ENCODE measurements at places on chromosomes 13 and 19.

- DNase-seq: no peak
These were observed 1.8 kb upstream of the CELF5 start for GRCh38 chr19:3222709-3223108.

DNA sequence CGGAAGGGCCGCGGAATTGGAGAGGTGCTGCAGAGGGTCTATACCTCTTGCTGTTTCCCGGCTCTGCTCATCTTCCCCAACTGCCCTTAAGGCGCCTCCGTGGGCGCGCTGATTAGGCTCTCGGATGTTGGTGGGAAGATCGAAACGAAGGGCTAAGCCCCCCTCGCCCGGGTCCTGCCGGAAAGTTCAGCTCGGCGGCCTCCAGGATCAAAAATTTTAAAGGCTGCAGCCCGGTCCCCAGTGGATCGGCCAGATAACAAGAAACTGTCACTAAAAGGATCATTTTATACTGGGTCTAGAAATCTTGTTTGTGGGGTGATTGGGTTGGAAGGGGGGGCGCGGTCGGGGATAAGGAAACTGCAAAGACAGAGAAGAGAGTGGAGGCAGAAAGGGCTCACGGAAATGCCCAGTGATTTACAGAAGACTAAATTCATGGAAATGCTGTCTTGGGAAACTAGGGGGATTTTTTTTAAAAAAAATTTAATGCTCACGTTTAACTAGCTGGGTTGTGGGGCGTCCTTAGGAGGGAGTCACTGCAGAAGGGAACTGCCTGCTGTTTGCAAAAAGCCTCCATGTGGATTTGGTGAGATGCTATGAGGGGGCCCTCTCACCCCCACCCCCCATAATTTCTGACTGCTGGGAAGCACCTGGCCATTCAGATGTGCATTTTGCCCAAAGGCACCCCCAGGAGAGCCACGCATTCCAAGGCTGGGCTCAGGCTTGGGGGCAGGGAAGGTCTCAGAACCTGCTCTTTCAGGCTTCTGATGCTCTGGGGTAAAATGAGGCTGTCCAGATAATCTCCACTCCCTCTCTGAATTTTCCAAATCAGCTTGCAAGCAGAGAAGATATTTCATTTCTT lies 7.7 kb downstream of the CDX2 start:
- DNase-seq: no peak

- DNase-seq: no peak
These were observed 977.0 kb upstream of the SLC10A2 start for GRCh38 chr13:104043184-104043583.

DNA sequence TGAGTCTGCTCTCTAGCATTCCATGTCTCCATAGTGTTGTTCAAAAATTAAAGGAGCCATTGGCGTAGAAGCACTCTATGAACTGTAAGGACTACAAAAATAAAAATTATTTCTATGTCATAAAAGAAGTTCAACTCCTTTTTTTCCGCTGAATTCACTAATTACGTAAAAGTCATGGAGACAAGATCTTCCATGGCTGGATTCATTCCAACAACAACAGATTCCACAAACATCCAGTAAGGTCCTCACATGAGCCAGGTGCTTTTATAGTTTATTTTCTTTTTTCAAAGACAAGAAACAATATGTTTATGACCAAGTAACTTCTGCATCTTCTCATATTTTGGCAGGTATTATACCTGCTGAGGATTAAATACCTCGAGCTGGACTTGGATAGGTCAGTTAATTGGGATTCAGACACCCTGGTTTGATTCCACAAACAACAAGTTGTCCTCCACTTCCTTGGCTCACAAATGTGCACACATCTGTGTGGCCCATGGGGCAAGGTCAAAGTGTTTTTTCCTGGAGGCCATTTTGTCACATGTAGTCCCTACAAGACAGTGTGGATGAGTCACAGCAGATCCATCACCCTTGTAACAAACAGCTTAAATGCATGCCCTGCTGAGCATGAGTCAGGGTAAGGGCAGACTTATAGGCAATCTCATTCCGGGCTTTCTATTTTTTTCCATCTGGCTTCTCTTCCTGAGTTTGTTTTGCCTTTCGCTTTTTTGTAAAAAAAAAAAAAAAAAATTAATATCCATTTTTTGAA lies 475.6 kb downstream of the COG6 start:
- no peak for DNase-seq

- DNase-seq: no peak
These were observed 1724.2 kb downstream of the PCDH9 start for GRCh38 chr13:65505941-65506340.

GRCh38 chr19:45693106-45693788 lies 781 bp downstream of the QPCTL start:
- DNase-seq: peak; percentile 82

DNA sequence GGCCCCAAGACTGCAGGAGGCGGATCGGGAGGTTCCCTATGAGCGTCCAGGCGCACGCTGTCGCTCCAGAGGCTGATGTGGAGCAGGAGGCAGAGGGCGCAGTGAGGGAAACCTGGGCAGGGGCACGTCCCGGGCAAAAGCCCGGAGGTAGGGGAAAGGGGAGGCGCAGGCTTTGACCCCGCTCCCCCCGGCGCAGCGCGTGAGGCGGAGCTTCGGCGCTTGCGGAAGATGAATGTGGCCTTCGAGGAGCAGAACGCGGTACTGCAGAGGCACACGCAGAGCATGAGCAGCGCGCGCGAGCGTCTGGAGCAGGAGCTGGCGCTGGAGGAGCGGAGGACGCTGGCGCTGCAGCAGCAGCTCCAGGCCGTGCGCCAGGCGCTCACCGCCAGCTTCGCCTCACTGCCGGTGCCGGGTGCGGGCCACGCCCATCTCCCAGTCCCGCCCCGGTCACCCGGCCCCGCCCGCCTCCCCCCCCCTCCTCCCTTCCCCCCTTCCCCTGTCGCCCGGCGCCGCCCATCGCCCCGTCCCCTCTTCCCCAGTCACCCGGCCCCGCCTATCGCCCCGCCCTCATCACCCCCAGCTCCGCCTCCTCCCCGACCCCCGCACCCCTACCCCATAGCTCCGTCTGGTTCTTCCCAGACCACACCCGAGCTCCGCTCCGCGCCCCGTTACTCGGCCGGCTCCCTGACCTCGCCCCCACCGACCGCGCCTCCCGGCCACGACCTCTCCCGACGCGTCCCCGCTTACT lies 4.1 kb downstream of the HMG20B start:
- no peak for DNase-seq
